ENCODE measurements at places on chromosomes 2 and 18.
A peak's percentile ranks its signal among the peaks of the same experiment; 100 is the strongest.

DNA sequence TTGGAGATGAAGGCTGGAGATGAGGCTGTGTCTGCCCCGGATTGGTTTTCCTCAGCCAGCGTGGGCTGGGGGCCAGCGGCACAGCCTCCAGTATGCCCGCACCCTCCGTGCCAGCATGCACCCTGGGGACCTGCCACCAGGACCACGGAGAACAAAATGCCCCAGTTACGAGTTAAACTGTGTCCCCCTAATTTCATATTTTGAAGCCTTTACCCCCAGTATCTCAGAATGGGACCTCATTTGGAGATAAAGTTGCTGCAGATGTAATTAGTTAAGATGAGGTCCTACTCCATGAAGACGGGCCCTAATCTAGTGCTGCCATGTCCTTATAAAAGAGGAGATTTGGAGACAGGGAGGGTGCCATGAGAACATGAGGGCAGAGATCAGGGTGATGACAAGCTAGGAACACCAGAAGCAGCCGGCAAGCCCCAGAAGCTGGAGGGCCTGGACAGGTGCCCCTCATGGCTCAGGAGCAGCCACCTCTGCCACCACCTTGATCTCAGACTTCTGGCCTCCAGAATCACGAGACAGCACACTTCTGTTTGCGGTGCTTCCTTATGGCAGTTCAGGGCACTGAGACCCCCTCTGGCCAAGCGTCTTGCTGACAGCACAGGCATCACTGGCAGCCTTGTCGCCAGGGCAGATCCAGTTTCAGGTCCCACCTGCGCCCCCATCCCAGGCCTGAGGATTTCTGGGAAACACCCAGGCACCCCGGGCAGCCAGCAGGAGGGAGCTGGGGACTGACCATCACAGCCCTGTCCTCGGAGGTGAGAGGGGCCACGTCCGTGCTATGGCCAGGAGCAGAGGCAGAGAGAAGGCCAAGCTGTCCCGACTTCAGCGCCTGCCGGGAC lies 29.4 kb downstream of the KIF1A start:
- DNase-seq = peak; percentile 11

DNA sequence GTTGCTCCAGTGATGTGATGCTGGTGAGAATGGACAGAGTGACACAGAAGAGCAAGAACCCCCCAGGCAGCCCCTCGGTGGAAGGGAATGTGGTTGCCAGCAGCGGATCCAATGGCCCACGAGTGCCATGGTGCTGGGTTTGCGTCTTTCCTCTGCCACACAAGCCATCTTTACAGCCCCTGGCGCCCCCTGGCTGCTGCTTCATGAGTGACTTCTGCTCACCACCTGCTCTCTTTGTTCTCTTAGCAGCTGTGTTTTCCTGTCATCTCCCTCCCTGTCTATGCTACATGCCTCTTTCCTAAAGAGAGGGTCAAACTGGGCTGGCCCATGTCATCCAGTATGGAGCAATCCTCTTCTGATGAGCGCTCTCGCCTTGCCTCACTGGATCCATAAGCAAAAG lies 300.0 kb upstream of the SMIM21 start:
- no peak for DNase-seq

DNA sequence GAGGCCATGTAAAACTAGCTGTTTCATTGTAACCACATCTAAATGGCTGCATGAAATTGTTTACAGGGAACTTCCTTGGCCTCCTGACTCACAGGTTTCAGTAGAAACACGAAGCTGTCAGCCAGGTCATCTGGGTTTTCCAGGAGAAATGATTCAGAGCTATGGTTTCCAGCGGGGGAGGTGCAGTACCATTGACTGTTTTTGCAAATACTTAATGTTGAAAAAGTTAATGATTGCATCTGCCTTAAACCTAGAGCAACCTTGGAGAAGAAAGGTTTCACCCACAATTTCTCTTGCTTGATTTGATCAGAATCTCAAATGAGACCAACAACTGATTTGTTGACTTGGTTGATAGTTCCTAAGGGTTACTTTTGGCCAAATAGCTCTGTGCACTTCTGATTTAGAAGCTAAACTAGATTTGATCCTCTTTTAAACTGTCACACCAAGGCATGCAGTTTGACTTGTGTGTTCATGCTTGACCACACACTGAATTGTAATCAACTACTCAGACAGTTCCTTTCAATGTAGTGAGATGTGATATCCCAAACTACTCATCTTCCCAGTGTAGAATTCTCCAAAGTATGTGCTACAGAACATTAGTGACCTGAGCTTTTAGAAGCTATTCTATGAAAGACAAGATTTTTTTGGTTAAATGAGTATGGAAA lies 193.5 kb upstream of the CHST9 start:
- no peak for DNase-seq

DNA sequence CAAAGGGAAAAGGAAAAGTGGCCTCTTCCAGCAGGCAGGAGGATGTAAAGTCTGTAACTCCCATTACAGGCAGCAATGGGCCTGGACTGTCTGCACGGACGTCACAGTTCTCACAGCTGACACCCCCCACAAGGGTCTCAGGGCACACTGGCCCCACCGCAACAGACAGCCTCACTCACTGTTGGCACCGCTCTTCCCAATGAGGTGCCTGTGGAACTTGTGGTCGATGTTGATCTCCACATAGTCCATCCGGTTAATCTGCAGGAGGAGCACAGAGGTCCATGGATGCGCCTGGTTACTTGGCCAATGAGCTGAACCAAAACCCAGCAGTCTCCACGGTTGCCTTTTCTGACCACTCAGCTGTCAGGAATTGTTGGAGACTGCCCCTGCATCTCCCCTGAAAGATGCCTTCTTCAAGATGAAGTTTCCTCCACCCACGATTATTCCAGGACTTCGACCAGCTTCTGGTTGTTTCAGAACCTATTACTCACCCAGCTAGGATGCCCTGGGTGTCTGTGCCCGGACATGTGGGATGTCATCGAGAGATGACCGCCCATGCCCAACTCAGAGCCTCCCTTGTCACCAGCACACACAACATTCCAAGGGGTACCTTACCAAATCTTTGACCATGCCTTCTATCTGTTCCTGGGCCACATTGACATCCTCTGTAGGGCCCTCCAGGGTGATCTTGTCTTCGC lies 62.5 kb downstream of the HDLBP start:
- DNase-seq = no peak

GRCh38 chr2:134501476-134502091 lies 217.2 kb downstream of the TMEM163 start:
- DNase-seq = no peak

DNA sequence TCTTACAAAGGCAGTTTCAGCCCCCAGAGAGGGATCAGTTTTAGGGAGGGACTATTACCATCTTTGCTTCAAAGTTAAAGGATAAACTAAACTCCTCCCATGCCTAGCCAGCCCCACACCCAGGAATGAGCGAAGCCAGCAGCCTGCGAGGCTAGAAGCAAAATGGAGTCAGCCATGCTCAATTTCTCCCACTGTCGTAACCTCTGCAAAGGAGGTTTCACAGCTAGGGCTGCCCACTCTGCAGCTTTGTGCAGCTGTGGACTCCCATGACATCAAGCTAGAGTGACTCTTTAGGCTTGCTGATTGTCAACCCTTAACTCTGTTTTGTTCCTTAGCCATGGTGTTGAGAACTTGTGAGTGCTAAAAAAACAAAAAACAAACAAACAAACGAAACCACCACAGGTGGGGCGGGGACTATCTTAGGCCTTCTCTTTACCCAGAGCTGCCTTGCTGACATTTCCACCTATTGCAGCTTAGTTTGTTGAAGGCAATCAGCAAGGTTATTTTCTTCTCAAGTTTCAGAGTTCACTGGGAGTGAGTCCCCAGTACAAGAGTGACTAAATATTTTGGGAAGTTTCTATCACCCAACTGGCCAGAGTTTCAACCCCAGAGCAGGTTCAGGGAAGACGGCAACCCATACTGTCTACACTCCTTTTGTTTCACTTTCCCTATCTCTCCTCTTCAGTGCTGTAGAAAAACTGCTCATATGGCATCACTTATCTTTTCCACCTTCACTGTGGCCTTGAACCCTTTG lies 592.1 kb downstream of the XIRP2 start:
- DNase-seq = no peak

GRCh38 chr2:145411493-145411892 lies 891.6 kb upstream of the ZEB2 start:
- no peak for DNase-seq

GRCh38 chr2:120972286-120972685 lies 236.6 kb downstream of the GLI2 start:
- no peak for DNase-seq

- no peak for DNase-seq
Observed at GRCh38 chr18:61908661-61909060, 15.9 kb upstream of the RNF152 start.

- no peak for DNase-seq
Observed at GRCh38 chr2:102619414-102620319, at the start of gene SLC9A2. TSS of gene SLC9A2 (plus strand) at chr2:102619553. CDS start at chr2:102619849, 296 bp downstream.

DNA sequence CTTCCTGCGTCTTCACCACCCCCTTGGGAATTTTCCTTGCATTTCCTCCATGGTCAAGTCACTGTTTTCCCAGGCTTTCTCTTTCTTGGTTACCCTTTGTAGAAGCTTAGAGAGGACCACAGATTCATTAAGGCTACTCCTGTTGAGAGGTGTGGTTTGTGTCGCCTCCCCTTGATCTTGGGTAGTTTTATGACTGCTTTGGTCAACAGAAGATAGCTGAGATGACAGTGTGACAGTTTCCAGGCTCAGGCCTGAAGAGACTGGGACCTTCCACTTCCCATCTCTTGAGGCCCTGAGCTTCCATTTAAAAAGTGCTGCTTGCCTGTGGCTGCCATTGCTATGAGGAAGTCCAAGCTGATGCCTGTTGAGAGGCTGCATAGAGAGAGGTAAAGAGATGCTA lies 5.4 kb downstream of the ACOXL start:
- no peak for DNase-seq

- DNase-seq = no peak
Observed at GRCh38 chr18:28743115-28743514, 566.2 kb upstream of the CDH2 start.

GRCh38 chr2:235577404-235578330 lies 83.8 kb downstream of the AGAP1 start:
- DNase-seq = no peak

- DNase-seq = no peak
Observed at GRCh38 chr18:63322206-63322605, 2.6 kb upstream of the BCL2 start.

- no peak for DNase-seq
Observed at GRCh38 chr2:48433682-48434081, 96.3 kb upstream of the STON1 start.

DNA sequence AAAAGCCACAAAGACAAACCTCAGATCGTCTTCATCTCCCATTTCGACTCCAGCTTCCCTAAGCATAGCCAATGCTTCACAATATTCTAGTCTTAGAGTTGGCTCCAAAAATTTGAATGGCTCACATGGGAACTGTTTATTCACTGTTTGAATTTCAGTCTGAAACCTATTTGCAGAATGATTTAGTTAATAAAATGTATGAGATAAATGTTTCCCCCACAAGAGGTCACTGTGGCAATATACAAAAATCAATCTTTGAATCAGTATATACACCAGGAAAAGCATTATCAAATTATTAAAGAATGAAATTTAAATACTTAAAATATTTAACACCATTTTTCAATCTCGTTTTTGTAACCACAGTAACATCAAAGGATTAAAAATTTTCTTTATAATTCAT lies 40.0 kb upstream of the MCM6 start:
- no peak for DNase-seq

DNA sequence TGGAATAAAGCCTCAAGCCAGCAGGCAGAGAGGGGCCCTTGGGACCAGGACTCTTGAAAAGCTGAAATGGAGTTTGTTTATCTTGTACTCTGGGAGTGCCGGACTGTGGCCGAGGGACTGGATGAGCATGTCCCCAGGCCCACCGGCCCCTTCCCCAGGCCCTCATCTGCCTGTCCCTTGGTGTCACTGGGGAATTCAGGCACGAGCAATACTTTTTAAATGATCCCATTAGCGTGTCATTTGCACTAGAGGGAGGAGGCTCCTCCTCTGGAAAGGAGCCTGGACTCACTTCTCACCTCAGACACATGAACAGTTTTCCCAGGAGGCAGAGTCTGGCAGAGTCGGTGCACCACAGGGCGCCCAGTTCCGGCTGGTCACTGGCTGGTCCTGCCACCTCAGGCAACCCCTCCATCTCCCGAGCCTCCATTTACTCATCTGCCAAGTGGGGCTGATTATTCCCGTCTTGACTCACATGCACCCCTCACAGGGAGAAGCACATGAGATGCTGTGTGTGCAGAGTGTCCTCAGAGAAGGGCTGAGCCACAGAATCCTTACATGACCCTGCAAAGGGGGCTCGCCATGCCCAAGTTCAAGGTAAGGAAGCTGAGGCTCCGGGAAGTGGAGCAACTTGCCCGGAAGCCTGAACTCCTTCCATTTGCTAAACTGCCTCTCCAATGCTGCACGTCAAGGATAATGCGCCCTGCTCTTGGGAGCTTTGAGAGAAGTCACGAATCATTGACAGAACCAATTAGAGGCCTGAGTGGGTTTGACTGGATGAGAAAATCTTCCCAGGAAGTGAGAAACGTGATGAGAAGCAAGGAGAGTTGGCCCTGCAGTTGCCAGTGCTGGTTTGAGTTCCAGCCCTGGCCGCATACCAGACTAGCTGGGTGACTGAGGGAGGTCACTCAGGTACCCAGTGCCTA lies 26.7 kb downstream of the CIB4 start:
- DNase-seq = no peak

GRCh38 chr2:60312618-60313017 lies 240.8 kb downstream of the BCL11A start:
- DNase-seq = no peak

- DNase-seq = no peak
Observed at GRCh38 chr18:4445902-4446301, 9.2 kb downstream of the DLGAP1 start.

GRCh38 chr2:129803032-129803431 lies 176.4 kb upstream of the RAB6C start:
- no peak for DNase-seq

DNA sequence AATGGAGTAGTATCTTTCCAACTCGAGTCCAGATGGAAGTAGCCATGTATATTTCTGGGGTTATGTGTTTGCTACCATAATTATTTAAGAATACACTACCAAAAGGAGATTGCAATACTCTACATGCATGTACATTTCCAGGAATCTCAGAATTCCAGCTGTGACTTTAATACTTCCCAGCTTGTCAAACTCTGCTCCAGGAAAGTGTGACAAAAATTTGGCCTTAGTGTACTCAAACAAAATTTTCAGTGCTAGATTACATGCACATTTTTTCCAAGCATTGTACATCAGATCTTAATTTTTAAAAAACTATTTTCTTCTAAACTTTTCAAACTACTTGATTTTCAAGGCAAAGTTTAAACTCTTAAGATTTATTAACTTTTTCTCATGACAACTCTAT lies 1791.6 kb downstream of the SUCLG1 start:
- DNase-seq = no peak

DNA sequence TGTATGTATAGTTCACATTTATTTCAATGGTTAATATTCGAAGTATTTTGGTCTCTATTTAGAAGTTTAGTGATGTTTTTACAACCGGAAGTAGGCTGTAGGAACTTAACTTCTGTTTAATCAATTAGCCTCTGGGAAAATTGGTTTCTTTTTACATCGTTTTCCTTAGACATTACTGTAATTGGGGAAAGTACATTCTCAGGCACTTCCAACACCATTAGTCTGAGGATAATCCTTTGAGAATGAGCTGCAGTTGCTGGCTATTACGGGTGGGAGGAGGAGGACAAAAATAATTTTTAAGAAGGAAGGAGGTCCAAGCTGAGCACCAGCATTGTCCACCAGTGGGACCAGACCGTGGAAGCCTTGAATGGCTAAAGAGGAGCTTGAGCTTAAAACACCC lies 70.4 kb upstream of the ST3GAL5 start:
- no peak for DNase-seq

GRCh38 chr2:49146401-49146800 lies 7.9 kb downstream of the FSHR start:
- no peak for DNase-seq

GRCh38 chr18:49924293-49924983 lies 111.1 kb upstream of the ACAA2 start:
- DNase-seq = no peak
